ENCODE measurements at places on chromosomes 13 and 19.

GRCh38 chr13:48783181-48783630, 129.5 kb downstream of the CYSLTR2 start:
- DNase-seq, result no peak

DNA sequence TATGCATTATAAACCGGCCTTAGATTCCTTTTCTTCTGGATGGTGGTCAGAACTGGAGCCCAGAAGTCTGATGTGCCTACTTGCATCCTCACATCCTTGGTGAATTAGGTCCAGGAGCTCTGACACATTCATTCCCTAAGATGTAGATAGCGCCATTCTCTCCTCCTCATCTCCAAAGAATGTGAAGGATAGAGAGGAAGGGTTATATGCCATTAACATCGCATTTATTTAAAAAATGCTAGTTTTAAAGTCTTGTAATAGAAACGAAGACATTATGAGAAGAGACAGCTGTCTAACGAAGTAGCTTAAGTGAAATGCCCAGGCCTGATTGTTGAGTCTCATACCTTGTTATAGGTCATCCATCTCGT, 9.7 kb downstream of the MBNL2 start:
- no peak for DNase-seq

- DNase-seq, result no peak
Measured at GRCh38 chr13:36917311-36917710, 2.7 kb downstream of the SMAD9 start.

DNA sequence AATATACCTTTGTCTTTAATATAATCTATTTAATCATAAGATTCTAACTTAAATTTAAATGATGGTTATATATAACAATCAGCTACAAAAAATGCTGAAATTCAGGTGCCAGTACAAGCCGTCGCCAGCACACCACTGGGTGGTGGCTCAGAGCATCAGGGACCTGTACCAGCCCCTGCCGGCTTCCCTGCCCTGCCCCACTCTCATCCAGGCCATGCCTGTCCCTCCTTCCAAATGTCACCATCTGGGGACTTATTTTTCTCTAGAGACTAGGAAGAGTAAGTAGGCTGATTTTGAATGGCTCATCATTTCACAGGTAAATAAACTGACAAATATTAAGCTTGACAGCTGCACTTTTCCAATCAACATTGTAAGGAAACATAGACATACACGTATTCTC, 1.6 kb downstream of the METTL21C start:
- DNase-seq, result no peak

DNA sequence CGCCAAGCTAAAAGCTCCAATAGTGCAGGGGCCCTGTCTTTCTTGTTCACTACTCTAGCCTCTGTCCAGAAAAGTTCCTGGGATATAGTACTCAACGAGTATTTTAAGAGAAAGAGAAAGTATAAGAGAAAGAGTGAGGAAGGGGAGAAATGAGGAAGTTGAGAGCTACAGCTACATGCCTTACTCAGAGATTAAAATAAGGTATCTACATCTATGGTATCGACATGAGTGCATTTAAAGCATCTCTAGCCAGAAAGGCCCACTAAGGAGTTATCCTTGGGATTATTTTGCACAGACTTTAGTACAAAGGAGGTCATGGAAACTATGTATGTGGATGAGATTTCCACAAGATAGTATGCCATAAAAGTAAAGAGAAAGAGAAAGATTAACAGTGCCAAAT, 28.5 kb downstream of the MYCBP2 start:
- peak; percentile 57 for DNase-seq

DNA sequence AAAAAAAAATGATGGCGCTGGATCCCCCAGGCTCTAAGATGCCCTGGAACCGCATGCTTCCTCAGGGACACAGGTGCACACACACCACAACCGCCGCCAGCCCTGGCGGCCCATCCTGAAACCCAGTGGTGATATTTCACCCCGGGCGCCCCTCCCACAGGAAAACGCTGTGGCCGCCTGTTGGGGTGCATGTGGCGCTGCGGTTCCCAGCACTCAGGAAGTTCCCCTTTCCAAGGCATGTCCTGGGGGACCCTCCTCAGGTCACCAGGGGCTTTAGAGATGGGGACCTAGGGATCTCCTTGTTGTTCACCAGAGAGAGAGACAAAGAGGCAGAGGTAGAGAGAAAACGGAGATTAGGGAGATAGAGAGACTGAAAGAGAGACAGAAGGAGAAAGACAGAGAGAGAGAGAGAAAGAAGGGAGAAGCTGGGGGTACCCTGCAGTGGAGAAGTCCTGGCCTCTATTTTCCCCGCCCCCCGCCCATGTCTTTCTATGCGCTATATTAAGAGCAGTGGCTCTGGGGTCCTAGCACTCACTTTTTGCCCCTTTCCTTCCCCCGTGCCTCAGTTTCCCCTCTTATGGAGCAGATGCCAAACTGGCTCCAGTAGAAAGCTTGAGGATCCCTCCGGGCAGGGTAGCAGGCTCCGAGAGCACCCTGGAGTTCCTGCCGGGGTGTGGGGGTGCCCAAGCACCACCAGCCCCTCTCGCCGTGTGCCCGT, 2.3 kb downstream of the ADGRE2 start:
- DNase-seq, result no peak

DNA sequence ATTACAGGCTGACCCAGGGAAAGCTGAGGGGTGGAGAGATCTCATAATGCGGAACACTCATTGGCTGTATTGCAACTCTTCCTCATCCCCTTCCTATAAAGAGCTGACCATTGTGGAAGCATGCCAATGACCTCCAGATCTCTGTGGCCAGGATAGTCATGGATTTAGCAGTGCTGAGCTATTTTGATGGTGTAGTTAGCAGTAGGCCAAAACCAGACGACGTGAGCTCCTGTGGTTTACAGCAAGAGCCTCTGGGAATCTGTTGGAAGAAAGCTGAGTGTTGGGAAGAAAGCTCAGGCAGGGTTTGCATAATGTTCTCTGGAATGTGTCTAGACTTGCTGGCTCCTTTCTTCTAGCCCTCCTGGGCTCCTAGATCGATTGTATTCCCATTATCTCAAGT, 187.5 kb upstream of the GPC6 start:
- no peak for DNase-seq
